Fibroblast of skin of left biceps (primary cell): ENCODE measurements at places on chromosomes 16 and 17.

GRCh38 chr17:47949946-47950345, 7.7 kb downstream of the PRR15L start:
- DNase-seq = no peak

DNA sequence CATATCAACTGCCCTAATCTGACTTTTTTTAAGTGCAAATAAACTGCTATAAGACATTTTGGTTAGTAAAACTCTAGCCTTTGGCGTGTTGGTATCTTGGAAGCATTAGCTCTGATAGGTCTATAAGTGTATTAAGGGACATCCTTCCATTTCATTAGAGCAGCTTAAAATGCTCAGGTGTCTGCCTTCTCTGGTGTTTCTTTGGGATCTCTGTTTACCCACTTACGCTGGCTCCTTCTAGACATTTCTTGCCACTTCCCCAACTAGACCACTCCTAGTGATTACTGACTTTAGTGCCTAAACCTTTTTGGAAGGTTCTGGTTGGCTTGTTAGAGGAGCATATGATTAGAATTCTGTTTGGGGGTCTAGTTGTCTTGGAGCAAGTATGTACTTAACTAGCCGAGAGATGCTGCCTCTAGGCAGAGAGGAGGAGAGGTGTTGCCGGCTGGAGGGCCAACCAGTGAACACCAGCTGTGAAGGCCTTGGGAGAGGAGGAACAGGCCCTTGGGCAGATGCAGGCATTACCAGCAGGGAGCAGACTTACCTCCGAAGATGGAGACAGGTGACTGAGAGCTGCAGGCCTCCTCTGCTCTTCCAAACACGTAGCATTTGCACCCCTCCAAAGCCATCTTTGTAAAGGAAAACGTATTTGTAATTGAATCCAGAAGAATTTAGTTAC, 15.2 kb upstream of the CLEC18C start:
- DNase-seq = no peak

DNA sequence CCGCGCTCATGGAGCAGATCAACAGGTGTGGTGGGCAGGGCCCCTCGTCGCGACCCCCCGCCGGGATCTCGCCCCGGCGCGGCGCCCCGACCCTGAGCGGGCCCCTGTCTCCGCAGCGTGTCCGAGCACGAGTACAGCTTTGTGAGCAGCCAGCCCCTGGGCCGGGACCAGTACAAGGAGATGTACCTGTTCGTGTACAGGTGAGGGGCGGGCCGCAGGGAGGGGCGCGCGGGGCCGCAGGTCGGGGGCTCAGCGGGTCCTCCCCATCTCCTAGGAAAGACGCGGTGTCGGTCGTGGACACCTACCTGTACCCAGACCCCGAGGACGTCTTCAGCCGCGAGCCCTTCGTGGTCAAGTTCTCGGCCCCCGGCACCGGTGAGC, 848 bp downstream of the DNASE1L2 start:
- no peak for DNase-seq

DNA sequence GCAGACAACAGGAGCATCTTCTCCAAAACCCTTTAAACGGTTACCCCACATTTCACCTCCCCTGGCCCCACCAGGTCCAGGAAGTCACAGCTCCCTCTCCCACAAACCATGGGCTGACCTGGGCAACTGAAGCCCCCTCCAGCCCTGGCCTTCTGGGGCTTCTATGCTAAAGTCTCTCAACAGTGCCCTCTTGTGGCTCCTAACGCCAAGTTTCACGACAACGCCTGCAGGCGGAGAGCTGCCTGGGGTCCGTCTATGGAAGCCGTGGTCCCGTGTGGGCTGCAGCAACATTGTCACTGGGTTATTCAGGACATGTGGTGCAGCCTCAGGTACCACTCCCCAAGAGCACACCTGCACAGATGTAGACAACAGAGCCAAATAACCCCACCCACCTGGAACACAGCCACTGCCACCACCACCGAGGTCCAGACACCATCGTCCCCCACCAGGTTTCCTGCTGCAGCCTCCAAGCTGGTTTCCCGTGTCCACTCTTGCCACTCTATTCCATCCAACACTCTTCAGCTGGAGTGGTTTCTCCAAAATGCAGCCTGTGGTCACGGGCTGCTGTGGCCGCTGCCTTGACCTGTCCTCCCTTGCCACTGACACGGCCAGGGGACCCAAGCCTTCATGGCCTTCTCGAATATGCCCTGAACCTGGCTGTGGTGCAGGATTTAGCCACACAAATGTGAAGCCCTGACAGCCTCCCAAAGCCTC, 19.1 kb downstream of the C16orf95 start:
- no peak for DNase-seq

GRCh38 chr17:38663964-38664644, 10.7 kb downstream of the EPOP start:
- no peak for DNase-seq

DNA sequence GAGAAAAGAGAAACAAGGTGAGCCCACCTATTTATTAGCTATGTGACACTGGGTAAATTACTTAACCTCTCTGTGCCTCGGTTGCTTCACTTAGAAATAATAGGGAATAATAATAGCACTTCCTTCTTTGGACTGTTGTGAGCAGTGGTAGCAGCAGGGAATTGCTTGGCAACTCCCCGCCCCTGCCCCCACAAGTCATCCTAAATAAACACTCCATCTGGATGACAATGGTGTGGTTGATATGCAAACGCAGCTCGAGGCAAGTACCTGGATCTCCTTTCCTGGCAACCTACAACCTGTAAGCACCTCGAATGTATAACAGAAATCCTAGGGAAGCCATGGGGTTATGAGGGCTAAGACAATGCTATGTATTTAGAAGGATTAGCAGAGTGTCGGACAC, 9.1 kb downstream of the TEKT3 start:
- DNase-seq = no peak

DNA sequence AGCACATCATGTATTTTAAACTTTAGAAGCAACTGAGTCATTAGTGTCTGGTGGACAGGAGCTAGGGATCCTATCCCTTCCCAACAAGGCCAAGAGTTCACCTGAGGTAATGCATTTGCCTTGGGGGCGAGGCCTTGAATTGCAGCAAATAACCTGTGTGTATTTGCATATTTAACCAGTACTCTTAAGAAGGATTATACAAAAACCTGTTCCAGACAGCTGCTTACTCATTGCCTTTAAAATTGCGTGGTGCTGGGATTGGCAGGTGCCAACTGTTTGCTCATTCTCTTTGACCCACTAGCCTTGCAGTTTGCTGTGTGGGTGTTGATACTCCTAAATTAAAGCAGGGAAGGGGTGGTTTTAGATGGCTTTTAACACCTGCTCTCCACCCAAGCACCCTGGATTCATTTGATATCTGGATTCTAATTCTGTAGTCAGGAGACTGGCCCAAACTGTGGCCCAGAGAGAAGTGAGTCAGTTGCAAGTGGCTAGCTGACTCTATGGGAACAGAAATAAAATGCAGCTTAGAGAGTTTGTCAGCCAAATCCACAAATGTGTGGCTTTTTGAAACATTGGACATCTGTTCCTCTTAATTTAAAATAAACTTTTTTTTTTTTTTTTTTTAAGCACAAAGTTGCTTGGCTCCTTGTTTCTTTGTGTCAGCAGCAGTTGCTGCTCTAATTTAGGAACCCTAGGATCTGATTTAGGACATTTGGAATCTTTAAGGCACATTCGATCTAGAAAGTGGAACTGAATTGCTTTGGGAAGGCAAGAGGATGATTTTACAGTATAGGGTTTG, 46.9 kb downstream of the TUBD1 start:
- DNase-seq = no peak

DNA sequence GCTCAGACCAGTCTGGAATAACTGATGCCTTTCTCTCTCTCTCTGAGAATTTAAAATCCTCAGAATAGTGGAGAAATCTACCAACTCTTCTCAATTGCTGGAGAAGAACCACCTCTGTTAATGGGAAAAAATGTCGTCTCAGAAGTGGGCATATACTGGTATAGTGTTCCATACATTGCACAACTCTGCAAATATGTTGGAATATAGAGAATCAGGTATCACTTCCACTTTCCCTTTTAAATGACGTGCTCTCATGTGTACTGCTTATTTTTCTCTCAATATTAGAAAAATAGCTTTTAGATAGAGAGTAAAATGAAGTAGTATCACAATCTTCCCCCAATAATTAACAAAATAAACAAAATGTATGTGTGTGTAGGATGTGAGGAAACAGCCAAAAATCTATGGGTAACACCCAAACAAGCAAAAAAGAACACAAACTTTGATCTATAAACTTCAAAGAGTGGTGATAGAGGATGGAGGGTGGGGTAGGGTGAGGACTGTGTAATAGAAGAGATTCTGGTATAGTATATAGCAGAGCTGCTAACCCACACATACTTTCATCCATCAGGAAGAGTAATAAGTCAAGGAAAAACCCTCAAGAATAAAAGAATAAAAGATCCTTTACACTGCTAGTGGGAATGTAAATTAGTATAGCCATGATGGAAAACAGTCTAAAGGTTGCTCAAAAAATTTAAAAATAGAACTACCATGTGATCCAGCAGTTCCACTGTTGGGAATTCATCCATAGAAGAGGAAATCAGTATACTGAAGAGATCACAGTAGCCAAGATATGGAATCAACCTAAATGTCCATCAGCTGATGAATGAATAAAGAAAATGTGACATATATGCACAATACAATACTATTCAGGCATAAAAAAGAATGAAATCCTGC, 46.9 kb downstream of the NFATC3 start:
- no peak for DNase-seq

DNA sequence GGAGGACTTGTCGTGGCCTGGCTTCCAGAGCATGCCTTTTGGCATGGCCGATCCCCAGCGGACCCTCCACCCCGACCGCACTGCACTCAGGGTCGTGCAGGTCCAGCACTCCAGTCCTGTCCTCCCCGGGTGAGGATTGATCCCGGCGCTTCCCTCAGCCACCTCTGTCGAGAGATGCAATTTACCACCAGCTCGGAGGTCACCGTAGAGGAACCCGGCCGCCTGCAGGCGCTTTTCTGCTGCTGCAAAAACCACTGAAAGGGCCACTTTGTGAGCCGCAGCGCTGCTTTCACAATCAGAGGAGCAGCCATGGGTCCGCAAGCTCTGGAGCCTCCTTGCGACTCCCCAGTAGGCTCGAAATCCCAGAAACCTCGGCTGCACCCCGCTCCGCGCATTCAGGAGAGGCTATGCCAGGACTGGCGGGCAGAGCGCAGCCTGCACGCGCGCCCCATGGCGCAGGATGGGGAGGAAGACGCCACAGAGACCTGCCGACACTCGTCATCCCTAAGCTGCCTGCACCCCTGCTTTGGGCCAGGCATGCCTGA, 134.2 kb downstream of the HS3ST2 start:
- DNase-seq = no peak

DNA sequence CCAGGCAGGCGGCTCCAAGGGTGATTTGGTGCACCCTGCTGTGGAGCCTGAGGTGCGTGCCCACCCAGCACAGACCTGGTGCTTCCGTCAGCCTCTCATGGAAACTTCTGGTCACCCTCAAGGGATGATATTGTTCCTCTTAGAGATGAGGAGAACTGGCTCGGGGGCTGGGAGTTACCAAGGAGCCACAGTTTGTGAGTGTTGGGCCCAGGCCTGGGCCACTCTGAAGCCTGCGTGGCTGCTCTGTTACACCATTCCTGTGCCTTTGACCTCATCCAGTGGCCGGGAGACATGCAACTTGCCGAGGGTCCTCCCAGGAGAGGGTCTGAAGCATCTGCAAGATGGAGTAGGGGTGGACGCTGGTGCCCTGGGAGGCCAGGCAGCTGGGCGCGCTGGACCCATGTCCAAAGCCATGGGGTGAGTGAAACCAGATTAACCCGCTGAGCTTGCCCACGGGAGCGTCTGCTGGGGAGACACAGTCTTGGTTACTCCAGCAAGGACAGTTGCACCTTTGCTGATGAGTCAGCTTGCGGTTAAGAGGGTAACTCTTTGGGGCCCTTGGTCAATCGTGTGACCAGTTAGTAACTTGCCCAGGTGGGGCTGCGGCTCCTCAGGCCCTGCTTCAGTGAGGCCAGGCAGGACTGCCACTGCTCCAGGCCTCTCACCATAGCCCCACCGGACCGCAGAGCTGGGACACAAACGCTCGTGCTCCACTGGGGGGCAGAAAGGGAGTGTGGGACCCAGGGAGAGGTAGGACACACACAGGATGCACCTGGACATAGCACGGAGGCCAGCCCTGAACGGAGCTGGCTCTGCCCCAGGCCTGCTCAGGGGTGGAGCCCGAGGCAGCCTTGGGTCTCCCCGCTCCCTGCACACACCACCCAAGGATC, 7.5 kb downstream of the C16orf90 start:
- DNase-seq = no peak

DNA sequence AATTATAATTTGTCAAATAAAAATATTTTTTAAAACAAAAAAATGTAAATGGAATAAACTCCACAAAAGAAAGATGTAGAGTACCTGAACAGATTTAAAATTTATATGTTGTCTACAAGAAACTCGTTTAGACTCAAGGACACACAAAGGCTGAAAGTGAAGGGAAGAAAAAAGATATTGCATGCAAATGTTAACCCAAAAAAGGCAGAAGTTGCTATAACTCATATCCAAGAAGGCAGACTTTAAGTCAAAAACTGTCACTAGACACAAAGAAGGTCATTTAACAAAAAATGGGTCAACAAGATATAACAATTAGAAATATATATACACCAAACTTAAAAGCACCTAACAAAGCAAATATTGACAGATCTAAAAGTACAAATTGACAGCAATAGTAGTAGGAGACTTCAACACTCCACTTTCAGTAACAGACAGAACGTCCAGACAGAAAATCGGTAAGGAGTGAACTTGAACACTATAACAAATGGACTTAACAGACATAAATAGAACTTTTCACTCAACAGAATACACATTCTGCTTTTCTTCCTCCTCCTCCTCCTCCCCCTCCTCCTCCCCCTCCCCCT, 40.8 kb upstream of the MYLK3 start:
- DNase-seq = no peak
